ENCODE measurements at places on chromosomes 7 and 10. TPM values are rescaled to one million over a fixed set of nuclear protein-coding genes. Genes with fewer than 3 reads are reported as not detected.

The NPTX2 gene
- 150 TPM for total RNA-seq

The GPR15LG gene
- not detected for total RNA-seq

The PNLIPRP2 gene
- not detected for total RNA-seq

DNA sequence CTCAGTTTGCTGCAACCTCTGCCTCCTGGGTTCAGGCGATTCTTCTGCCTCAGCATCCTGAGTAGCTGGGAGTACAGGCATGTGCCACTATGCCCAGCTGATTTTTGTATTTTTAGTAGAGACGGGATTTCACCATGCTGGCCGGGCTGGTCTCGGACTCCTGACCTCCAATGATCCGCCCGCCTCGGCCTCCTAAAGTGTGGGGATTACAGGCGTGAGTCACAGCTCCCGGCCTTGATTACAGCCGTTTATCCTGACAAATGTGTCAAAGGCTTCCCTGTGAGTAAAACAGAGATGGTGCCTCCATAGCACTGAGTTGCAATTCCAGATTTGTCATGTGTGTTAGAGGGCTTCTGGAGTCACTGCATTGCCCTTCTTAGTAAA lies 273.7 kb downstream of the CCDC3 start:
- no peak for DNase-seq
